ENCODE measurements at places on chromosomes 1 and 21. TPM values are rescaled to one million over a fixed set of nuclear protein-coding genes. Genes with fewer than 3 reads are reported as not detected.

Gene EFNA1
- not detected for polyA plus RNA-seq

Gene SPRR2B
- polyA plus RNA-seq = not detected

Gene CD84
- polyA plus RNA-seq = 8.5 TPM

Gene OLIG2
- not detected for polyA plus RNA-seq

Gene NOS1AP
- not detected for polyA plus RNA-seq

Gene PTPN7
- 22.7 TPM for polyA plus RNA-seq

Gene FMO3
- polyA plus RNA-seq = not detected

Gene CSF3R
- polyA plus RNA-seq = 0.40 TPM

Gene RGS8
- polyA plus RNA-seq = not detected

Gene PTTG1IP
- 31.8 TPM for polyA plus RNA-seq

Gene TNNT2
- not detected for polyA plus RNA-seq

Gene HAO2
- not detected for polyA plus RNA-seq

Gene TIE1
- not detected for polyA plus RNA-seq

Gene GBP6
- polyA plus RNA-seq = not detected

Gene CD244
- polyA plus RNA-seq = 0.34 TPM

Gene INAVA
- not detected for polyA plus RNA-seq

Gene IFNLR1
- polyA plus RNA-seq = 12.7 TPM

Gene COL6A1
- not detected for polyA plus RNA-seq

Gene DMRTA2
- not detected for polyA plus RNA-seq

Gene TNNI3K
- not detected for polyA plus RNA-seq
